ENCODE measurements at places on chromosomes 12 and 14. TPM values are rescaled to one million over a fixed set of nuclear protein-coding genes. Genes with fewer than 3 reads are reported as not detected.

LAG3 gene
- total RNA-seq: 0.47 TPM

EGLN3 gene
- 37.1 TPM for total RNA-seq

GLIPR1L1 gene
- total RNA-seq: not detected

RASAL1 gene
- total RNA-seq: 15.1 TPM

KICS2 gene
- total RNA-seq: 6.1 TPM

KLRF1 gene
- 0.70 TPM for total RNA-seq
